ENCODE measurements at places on chromosomes 4 and X.

DNA sequence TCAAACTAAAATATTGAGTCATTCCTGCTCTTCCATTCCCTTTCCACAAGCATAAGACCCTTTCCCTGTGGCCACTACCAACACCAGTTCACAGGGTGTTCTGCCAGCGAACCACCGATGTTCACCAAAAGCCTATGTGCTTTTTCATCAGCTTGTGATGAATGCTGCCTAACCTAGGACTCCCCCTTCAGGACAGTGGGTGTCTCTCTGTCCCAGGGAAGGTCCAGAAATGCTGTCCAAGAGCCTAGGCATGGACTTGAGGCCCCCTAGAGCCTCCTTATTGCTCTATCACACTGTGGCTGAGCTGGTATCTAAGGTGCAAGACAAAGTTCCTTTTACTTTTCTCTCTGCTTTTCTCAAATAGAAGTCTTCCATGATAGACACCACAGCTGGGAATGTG, 1015.6 kb downstream of the PCDH19 start:
- no peak for DNase-seq

DNA sequence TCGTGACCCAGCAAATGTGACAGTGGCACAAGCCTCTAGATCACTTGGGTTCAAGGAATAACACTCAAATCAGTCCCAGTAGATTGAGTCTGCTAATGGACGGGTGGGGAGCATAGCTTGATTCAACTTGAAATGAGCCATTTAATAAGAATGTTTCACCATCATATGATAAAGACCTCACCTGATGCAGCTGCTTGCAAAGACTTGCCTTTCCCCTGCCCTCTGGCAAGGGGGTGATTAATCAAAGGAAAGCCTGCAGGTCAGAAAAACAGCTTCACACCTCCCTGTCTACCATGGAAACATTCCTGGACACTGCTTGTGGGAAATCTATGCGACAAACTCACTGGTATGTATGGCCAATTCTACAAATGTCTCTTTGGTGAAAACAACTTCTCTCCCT, 54.5 kb downstream of the CD99L2 start:
- DNase-seq: no peak

- DNase-seq: no peak
These were observed 131.6 kb downstream of the CBLL2 start for GRCh38 chrX:22404297-22404696.

DNA sequence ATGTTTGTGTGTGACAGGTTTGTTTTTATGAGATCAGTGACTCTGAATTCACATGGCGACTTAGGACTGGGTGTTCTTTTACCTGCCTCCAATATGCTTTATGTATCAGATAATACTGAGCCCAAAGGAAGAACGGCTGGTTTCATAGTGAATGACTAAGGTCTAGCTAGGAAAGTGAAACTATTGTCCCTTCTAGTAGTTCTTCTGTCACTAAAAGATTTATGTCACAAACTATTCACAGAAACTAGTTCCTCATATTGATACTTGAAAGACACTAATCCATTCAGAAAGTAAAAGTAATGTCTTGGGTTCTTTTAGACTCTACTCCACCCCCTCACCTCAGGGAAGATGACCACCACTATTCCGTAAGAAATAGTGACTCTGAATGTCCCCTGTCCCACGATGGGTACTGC, 81.7 kb downstream of the EGF start:
- DNase-seq: no peak

- peak; percentile 7 for DNase-seq
These were observed 18.8 kb downstream of the SPACA5 start for GRCh38 chrX:48025561-48025960.

DNA sequence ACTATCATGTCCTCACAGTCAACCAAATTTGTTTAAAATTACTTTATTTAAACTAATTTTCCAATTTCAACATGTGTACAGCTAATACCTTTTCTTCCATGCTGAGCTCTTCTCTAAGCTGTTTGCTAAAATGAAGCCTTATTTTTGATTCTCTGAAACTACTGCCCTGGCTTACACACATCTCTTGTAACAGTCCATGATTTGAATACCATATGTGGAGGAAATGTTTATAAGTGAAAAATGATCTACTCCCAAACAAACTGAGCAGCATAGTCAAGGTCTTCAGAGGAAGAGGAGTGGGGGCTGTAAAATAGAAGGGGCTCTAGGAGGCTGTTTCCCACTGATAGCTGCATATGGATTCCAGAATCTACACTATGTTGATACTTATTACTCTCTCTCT, 188.7 kb downstream of the ANKRD50 start:
- no peak for DNase-seq

DNA sequence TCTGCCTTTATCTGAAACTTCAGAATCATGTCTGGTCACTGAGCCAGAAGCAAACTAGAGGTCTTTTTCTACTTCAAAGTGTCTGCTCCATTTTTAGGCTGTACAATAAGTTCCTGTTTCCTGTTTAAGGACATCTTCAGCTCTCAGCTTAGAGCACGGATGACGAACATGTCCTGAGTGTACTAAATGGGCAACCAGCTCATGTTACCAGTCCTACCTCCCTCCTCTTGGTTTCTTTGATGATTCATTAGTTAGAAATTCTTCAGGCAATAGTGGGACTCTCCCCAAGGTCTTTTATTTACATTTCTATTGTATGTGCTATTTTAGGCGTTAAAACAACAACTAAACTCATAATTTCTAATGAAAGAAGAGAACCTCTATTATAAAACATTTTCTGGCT, 58.0 kb downstream of the ENPEP start:
- no peak for DNase-seq

DNA sequence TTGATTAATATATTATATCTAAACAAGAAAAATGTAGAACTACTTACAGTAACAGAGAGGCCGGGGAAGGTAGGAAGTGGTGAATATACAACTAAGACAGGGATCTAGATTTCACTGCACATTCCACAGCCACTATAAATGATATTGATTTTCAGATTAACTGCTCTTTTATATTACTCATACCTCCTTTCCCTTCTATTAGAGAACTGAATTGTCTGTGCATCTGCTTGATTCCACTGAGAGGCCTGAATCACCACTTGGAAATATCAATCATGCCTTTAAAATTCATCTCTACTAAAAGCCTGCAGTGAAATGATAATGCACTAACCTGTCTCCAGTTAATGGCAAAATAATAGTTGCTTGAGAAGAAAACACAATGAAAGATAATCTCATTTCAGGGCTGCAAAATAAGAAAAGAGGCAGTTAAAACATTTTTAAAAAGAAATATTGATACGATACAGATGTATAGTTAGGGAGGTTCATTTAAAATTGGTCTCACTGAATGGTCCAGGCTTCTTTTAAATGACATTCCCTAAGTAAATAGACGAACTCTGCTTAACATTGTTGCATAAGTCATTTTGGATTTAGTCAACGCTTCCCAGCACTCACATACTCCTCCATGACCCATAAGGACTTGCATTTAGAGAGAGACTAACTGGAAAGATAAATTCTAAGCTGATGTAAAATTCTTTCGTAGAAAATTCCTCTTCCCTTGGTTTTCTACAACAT, 3.8 kb downstream of the ANTXR2 start:
- no peak for DNase-seq

DNA sequence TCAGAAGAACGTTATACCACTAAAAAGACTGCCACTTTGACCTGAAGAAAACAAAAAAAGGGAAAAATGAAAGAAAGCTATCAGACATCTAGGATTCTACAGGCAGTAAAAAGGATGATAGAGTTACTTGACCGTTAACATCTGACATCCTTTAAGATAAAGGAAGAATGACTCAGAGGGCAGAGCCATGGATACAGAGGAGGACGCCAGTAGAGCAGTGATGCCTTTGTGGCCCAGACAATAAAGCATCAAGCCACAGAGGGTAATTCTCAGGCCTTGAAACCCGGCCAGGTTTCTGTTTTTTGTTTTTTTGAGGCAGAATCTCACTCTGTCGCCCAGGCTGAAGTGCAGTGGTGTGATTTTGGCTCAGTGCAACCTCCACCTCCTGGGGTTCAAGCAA, 9.5 kb upstream of the BEX1 start:
- DNase-seq: no peak

- no peak for DNase-seq
These were observed 113.6 kb upstream of the PPARGC1A start for GRCh38 chr4:24003496-24003895.

GRCh38 chrX:1743105-1743504, 128.2 kb downstream of the ASMT start:
- no peak for DNase-seq

DNA sequence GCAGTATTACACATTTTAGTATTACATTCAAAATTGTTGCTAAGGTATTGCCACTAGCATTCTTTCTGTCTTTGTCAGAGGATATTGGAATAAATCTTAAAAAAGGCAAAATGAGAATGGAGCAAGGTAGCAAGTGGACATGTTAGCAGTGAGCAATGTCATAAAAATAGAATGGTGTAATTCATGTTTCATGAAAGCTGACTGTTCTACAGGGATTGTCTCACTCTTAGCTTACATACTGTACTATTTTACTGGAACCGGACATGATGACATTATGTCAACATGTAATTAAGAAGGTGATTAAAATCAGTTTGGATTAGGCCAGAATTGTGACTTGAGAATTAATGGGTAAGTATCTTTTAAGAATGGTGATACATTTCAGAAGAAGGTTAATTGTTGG, 1086.2 kb downstream of the STIM2 start:
- no peak for DNase-seq

GRCh38 chr4:14403132-14403531, 599.1 kb upstream of the CPEB2 start:
- no peak for DNase-seq

DNA sequence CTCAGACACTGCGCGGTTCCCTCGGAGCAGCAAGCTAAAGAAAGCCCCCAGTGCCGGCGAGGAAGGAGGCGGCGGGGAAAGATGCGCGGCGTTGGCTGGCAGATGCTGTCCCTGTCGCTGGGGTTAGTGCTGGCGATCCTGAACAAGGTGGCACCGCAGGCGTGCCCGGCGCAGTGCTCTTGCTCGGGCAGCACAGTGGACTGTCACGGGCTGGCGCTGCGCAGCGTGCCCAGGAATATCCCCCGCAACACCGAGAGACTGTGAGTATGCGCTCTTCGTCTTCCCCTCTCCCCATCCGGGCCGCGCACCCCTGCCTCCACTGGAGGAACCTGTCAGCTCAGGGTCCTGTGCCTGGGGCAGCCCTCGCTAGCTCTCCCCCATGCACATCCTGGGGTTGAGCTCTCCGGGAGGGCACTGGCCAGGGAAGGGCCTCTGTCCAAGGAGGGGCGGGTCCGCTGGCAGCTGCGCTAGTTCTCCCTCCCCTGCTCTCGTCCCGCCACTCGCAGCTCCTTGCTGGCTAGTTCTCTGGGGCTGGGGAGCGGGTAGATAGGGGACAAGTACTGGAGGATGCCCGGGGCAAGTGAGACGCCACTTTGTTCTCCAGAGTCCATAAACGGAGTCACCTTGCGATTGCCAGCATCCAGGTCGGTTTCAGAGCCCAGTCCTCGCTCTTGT, 2.2 kb downstream of the SLIT2 start:
- DNase-seq: no peak

DNA sequence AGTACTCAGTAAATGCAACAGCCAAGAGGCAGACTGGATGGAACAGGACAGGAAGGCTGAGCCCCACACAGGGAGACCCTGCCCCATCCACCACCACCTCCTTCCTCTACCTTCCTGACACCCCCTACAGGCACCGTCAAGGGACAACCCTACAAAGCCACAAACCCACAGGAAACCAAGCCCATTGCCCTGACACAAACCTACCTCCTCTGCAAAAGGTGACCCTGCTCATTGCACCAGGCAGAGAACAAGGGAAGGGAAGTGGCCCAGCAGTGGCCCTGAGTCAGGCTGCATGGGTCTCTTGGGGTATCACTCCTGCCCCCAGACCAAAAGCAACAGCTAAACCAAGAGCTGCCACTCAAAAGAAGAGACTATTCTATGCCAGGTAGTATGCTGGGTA, 21.0 kb downstream of the JAKMIP1 start:
- no peak for DNase-seq

DNA sequence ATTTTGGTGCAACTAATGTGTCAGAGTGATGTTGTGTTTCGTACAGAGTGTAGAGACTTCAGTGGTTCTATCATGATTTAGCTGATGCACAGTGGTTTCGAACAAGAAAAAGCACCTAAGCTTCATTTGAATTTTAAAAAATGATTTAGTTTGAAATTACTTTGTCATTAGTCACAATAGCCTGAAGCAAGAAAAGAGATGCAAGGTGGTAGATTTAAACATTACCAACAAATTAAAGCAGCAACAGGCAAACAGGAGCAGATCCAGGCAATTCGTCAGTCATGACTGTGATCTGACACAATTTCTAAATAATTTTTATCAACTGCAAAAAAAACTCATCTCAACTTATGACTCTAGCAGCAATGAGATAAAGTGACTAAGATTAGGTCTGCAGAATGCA, 24.6 kb upstream of the COX7B2 start:
- no peak for DNase-seq

GRCh38 chr4:163744861-163745260, 250.4 kb downstream of the TMA16 start:
- DNase-seq: no peak

- DNase-seq: no peak
These were observed 2.2 kb downstream of the ENOPH1 start for GRCh38 chr4:82432596-82432995.

- DNase-seq: no peak
These were observed 47.4 kb downstream of the HTRA3 start for GRCh38 chr4:8316911-8317351.

GRCh38 chr4:43987331-43987944, 461.2 kb downstream of the KCTD8 start:
- DNase-seq: no peak

GRCh38 chr4:104248726-104249125, 246.0 kb downstream of the CXXC4 start:
- DNase-seq: no peak

DNA sequence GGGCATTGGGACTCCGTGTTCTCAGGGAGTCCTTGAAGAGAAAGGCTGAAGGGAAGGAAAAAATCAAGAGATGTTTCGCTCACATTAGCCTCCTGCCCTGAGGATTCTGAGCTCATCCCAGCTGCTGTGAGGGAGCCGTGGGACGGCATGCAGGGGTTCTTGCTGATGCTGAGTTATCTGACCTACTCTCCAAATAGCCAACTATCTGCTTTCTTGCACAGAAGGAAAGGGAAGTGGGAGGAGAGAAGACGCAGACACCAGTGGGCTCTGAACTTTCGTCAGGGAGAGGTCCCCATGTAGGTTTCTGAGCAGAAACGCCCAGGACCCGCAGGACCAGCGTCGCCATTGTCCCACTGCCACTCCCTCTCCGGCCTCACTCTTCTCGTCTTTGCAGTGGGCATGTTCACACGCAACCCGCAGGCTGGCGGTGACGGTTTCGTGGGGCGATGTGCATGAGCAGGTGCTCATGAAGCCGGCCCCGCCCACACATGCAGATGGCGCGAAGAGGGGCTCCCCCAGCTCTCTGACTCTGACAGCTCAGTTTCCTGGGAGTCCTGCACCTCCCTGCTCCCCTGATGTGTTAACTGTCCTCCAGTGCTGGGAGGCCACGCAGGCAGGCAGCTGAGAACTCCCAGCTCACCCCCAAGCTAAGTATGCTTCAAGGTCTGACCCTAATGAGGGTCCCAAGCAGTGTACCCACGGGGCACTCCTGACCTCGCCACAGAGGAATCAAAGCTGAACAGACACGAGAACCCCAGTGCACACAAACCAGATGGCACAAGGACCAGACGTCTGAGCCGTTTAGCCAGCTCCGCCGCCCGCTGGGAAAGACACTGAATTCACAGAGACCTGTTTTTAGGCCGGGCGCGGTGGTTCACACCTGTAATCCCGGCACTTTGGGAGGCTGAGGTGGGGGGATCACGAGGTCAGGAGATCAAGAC, 13.6 kb upstream of the ABLIM2 start:
- no peak for DNase-seq
